Dermis microvascular lymphatic vessel endothelial cell (primary cell): ENCODE measurements at places on chromosomes 13 and 19.

- no peak for DNase-seq
These were observed 69.4 kb downstream of the TSC22D1 start for GRCh38 chr13:44506719-44507118.

DNA sequence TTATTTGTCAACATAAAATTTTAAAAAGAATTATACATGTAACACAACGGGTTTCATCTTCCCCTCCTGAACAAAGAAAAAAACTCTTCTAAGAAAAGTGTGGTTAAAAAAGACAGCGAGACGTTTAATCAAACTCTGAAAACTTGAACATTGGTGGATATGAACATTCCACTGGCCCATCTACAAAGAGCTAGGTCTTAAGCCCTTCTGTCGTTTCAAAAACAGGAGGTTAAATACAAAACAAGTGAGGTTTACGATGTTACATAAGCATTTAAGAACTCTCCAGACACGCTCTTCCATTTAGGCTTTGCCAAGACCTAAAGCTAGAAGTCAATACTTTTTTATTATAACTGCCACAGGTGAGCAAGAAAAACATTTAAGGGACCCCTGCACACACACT lies 9.4 kb upstream of the DOCK9 start:
- DNase-seq = no peak

DNA sequence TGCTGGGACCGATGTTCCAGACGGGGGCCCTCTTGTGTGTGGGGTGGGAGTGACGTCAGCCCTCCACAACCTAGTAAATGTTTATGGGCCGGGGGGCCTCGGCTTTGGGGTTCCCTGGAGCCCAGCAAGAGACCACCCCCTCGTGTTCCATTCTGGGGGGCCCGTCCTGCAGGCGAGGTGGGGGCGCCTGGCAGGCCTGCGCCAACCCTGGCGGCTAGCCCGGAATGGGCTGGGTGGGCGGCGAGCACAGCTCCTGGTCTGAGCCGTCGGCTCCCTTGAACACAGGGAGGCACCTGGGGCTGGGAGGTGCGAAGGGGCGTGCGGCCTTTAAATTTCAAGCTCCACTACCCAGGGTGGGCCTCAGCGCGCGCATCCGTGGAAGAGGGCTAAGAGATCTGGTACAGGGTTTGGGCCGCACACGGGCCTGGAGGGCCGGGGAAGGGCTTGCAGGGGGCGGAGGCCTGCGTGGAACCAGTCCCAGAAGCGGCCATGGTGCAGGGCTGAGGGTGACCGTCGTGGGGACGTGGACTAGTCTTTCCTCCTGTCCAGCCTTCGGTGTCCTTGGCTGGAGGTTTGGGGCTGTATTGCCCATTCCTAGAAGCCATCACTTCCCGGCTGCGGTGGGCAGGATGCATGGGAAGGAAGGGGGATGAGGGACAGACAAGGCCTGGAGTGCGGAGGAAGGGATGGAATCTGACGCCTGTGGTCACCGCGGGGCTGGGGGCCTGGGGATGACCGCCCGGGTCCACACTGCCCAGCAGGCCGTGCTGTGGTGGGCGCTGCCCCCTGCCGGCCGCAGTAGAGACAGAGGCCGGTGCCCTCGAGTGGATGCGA lies 11.4 kb downstream of the NDUFA11 start:
- no peak for DNase-seq

DNA sequence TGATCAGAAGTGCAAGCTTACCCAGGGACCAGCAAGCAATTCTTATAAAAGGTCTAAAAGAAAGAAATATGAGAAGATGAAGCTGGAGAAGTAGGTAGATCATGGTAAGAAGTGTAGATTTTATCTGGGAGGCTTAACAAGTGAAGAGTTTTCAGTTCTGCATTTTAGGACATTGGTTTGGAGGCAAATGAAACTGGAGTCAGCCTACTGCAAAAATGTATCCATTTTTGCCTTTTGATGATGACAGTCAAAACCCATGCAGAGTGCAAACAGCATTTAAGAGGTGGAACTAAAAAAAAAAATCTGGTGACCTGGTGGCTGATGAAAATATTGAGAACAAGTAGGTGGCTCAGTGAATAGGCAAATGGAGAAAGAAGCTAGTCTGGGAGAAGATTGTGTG lies 216.9 kb downstream of the DNAJC15 start:
- DNase-seq = no peak

- DNase-seq = no peak
These were observed 36.4 kb downstream of the FBN3 start for GRCh38 chr19:8113017-8113416.

- DNase-seq = no peak
These were observed 92.6 kb downstream of the OLFM4 start for GRCh38 chr13:53121131-53121773.

- DNase-seq = no peak
These were observed 90.8 kb downstream of the SLC7A1 start for GRCh38 chr13:29504691-29505090.

GRCh38 chr13:73482556-73482955 lies 423.8 kb downstream of the KLF5 start:
- no peak for DNase-seq
